HT-29 (cell line): ENCODE measurements at places on chromosomes 3 and 15.

- no peak for DNase-seq
These were observed 21.9 kb downstream of the CYP8B1 start for GRCh38 chr3:42853739-42854302.

- DNase-seq, result no peak
These were observed 13.8 kb downstream of the CRBN start for GRCh38 chr3:3165650-3166049.

DNA sequence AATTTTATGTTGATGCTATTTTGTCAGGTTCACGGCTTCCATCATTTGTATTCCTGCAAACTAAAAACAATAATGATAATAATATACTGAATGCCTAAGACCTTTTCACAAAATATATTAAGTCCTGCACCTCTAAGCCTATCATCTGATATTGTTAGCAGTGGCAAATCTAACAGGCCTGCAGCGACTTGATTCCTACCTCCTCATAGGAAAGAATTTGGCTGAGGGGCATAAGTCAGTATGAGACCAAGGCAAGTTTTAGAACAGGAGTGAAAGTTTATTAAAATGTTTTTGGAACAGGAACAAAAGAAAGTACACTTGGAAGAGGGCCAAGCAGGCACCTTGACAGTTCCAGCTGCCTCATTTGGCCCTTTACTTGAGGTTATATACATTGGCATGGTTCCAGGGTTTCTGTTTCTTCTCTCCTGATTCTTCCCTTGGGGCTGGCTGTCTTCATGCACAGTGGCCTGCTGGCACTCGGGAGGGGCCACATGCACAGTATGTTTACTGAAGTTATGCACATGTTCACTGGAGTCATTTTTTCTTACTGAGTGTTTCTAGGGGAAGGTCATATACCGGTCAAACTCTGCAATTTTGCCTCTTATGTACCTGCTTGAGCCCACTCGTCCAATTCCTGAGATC is 418.1 kb downstream of the EPHA6 start:
- peak; percentile 47 for DNase-seq

- DNase-seq, result no peak
These were observed 163.8 kb downstream of the RSRC1 start for GRCh38 chr3:158273656-158274055.

DNA sequence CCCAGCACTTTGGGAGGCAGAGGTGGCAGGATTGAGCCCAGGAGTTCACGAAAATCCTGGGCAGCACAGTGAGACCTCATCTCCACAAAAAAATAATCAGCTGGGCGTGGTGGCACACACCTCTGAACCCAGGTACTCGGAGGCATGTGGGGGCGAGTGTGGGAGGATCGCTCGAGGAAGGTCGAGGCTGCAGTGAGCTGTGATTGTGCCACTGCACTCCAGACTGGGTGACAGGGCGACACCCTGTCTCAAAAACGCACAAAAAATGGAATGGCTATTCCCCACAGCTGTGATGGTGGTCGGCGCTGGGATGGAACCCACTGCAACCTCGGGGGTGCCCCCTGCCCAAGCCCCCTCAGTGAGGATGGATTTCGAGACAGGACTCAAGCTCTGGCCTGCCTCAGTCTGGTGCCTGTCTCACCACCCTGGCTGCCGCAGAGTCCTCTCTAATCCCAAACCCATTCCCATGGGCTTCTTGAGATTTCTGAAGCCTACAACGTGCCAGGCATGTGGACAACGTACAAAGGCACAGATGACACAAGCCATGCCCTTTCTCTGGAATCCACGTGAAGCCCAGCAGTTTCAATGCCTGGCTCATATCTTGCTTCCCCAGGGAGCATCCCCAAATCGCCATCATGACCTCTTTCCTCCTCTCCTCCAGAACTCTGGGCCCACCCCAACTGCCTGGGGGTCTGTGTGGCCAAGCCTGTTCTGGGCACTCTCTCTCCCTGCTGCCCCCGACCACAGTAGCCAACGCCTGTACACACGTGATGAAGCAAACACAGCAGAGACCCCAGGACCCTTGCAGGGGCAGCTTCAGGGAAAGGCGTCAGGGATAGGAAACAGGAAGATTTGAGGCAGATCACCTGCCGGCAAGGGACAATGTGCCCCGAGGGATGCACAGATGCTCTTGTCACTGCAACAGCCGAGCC is 32.4 kb downstream of the ADAMTS17 start:
- DNase-seq, result no peak
